Fibroblast of skin of right biceps (primary cell): ENCODE measurements at places on chromosomes 5 and 9.

- DNase-seq, result no peak
Observed at GRCh38 chr9:34898846-34899245, 59.2 kb upstream of the PHF24 start.

DNA sequence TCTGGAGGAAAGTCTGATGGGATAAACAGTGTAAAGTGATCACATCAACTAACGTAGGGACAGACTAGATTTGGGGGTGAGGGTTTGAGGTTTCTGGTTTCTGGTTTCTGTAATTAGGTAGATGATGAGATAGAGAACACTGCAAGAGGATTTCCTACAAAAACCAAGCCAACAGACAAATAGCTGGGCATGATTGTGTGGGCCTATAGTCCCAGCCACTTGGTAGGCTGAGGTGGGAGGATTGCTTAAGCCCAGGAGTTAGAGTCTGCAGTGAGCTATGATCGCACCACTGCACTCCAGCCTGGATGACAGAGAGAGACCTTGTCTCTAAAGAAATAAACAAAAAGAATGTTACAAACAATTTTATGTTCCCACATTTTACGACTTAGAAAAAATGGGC is 34.4 kb upstream of the RNU6ATAC start:
- DNase-seq, result no peak

- peak; percentile 47 for DNase-seq
Observed at GRCh38 chr5:154756868-154757813, 2.0 kb downstream of the LARP1 start.

DNA sequence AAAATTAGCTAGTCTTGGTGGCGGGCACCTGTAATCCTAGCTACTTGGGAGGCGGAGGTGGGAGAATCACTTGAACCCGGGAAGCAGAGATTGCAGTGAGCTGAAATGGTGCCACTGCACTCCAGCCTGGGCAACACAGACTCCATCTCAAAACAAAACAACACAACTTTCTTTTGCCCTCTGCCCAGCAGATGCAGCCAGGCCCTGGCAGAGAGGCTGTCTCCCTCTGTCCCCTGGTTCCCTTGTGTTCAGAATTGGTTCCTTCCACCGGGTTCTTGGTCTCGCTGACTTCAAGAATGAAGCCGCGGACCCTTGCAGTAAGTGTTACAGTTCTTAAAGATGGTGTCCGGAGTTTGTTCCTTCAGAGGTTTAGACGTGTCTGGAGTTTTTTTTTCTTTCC is 30.2 kb upstream of the CEP72 start:
- no peak for DNase-seq

GRCh38 chr5:172534229-172535107 is 80.1 kb upstream of the SH3PXD2B start:
- no peak for DNase-seq

DNA sequence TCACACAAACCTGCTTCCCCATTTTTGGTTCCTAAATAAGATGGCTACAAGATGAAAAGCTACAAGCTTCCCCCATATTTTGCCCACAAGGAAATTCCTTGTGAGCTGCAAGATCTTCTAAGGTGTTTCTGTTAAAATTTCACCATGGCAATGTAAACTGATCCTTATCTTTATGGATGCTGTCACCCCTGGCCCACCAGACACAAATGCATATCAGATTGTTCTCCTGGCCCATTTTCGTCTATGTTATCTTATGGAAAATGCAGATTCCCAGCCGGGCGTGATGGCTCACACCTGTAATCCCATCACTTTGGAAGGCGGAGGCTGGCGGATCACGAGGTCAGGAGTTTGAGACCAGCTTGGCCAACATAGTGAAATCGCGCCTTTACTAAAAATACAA is 65.1 kb upstream of the IL6ST start:
- no peak for DNase-seq
